ENCODE measurements at places on chromosomes 16 and 17. TPM values are rescaled to one million over a fixed set of nuclear protein-coding genes. Genes with fewer than 3 reads are reported as not detected.

DNA sequence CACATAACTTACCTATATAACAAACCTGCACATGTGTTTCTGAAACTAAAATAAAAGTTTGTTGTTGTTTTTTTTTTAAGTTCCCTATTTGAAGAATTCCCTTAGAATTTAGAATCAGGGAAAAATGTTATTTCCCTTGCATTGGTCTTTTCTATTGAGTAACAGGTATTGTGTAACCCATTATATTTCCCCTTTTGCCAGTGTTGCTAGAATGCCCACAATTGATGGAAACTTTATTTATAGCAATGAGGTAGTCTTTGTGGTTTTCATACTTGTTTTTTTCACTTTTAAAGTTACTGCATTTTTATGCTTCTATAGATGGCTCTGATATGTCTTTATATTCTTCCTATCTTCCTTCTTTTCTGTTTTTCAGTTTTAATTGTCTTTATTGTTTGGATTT lies 3.9 kb downstream of the NLRP1 start:
- no peak for DNase-seq

DNA sequence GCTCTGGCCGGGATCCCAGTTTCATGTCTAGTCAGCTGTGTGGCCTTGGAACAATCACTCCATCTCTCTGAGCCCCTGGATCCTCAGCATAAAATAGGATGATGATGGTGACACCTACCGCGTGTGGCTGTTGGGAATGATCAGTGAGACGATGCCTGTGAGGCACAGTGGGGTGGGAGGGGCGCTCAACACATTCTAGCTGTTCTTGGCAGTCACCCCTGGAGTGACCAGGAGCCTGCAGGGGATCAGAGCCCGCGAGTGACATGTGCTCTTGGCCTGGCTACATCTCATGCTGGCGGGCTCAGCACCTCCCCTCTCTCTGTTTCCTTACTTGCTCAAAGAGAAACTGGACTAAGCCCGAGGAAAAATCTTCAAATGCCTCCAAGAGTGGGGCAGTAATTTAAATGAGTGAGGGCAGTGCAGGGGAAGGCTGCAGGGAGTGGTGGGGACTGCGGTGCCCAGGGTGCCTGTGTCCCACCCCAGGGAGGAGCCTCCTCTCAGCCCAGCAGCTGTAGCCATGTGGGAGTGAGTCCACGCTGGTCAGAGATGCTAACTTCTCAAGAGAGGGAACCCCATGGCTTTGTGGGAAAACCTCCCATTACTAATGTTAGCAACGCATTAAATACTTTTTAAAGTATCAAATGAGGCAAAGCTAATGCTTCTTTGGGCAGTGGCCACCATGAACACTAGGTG lies 23.1 kb upstream of the DOK4 start:
- no peak for DNase-seq

- no peak for DNase-seq
Observed at GRCh38 chr16:20940871-20941635, 40.5 kb downstream of the LYRM1 start.

DNA sequence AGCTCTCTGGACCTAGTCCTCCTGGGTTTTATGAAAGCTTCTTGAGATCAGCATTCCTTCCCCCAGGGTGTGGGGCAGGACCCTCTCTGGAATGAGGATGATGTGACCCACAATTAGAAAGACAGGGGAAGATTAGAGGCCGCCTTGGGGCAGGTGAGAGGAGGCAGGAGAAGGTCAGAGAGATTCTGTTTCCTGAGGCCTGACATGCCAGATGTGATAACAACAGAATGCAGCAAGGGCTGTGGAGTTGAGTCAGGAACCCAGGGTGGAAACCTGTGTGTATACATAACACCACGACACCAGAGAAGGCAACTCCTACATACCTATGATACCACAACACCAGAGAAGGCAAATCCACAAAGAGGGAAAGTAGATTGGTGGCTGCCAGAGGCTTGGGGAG lies 5.4 kb upstream of the SLC5A10 start:
- no peak for DNase-seq

DNA sequence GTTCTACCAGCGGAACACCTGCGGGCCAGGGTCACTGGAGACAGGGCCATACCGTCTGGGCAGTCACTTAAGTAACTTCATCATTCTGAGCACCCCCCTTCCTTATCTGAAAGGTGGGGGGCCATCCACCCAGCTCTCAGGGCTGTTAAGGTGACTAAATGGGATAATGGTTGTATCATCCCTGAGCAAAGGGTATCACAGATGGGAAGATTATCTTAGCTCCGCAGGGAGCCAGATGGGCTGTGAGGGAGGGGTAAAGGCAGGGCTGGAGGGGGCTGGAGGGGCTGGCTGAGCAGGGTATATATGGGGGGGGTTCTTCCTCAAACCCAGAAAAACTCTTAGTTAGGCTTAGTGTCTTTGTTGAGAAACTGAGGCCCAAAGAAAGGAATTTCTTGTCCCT lies 2.9 kb upstream of the CACNA1G start:
- DNase-seq = no peak

GRCh38 chr16:11738742-11739544 lies 3.7 kb downstream of the TXNDC11 start:
- no peak for DNase-seq

DNA sequence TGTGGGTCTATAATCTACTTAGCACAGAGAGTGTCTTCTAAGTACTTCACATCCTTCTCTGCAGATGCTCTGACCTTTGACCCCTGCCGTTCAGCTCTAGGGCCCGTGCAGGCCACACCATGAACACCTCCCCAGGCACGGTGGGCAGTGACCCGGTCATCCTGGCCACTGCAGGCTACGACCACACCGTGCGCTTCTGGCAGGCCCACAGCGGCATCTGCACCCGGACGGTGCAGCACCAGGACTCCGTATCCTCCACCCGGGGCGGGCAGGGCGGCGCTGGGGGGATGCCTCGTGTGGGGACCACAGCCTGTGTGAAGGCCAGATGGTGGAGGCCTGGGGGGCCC lies 686 bp downstream of the MLST8 start:
- DNase-seq = no peak

- no peak for DNase-seq
Observed at GRCh38 chr17:80447790-80448189, 28.6 kb downstream of the NPTX1 start.

- DNase-seq = no peak
Observed at GRCh38 chr17:15981208-15981607, 18.3 kb downstream of the ZSWIM7 start.

DNA sequence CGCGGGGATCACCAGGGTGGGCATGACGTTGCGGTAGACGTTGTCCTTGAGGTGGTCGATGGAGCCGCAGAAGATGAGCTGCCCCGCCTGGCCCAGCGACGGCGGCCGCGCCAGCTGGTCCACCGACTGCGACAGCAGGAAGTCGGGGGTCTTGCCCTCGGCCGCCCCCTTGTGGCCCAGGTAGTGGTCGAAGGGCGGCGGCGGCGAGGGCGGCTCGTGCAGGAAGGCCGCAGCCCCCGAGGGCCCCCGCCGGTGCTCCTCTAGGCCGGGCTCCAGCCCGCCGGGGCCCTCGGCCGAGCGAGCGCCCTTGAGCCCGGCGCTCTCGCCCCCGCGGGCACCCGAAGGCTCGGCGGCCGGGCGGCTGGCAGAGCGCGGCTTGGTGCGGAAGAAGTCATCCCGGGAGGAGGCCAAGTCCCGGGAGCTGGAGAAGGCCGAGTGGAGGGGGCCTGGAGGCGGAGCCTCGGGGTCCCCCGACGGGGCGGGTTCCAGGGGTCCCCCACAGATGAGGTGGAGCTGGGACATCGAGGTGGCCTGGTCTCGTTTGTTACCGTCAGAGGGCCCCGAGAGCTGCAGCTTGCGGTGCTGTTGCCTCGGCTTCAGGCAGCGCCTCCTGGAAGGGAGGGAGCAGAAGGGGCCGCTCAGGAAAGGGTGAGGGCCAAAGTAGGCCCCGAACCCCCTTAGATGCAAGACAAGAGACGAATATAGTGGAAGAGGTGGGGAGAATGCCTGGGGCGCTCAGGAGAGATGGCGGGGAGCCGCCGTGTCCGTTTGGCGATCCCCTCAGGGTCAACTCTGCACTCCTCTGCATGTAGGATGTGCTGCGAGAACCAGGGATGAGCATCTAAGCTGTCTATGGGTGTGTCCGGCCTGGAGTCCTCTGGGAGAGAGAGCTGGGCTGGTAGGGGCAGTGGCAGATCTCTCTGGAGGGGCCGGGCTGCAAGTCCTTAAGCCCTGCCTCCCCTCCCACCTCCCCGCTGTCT lies 8.8 kb downstream of the FAM171A2 start:
- no peak for DNase-seq

DNA sequence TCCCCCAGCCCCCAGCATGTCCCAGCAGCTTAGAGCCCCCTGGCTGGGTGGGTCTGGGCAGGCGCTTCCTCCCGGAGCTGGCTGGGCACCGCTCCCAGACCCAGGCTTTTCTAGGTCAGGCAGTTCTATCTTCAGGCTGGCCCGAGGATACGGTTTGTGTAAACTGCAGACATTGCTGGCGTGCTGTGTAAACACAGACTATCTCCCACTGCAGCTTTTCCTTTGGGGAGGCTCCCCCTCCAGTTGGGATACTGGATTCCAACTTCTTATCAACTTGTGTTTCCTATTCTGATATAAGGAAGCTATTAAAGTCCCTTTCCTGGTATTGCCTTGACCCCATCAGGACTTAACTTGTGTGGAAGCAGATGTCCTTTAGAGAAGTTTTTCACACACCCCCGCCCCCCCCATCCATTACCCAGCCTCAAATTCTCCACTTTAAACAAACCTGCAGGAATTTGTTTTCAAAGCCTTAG lies 18.3 kb upstream of the GNA13 start:
- DNase-seq = no peak

GRCh38 chr17:81084680-81085419 lies 49.9 kb downstream of the BAIAP2 start:
- DNase-seq = no peak

DNA sequence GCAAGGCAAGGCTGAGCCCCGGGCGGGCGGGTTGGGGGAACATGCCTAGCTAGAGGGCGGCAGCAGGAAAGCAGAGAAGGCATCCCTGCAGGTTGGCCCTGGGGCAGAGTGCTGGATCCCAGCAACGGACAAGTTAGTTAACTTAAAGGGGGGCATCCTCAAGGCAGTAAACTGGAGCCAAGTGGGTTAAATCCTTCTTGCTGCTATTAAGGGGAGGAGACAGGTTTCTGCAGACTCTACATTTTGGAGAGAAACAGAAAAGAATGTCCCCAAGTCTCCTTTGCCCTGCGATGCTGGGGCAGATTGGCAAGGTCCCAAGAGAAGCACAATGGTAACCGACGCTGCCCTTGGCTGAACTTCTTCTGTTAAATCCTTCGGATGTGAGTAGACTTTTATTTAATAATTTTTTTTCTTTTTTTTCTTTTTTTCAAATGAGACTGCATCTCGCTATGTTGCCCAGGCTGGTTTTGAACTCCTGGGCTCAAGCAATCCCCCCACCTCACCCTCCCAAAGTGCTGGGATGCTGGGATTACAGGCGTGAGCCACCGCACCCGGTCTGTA lies 14.0 kb downstream of the ATP5PD start:
- DNase-seq = no peak

- no peak for DNase-seq
Observed at GRCh38 chr17:73308017-73308823, 3.6 kb downstream of the CDC42EP4 start.

- DNase-seq = no peak
Observed at GRCh38 chr17:36511216-36511615, 23.5 kb downstream of the MYO19 start.

- DNase-seq = no peak
Observed at GRCh38 chr16:13507530-13507929, 412.4 kb upstream of the ERCC4 start.

GRCh38 chr17:76753061-76753961 lies 15.4 kb downstream of the MFSD11 start:
- no peak for DNase-seq

GRCh38 chr17:42817866-42818265 lies 6.2 kb downstream of the BECN1 start:
- DNase-seq = no peak

GRCh38 chr17:63364944-63365343 lies 81.2 kb downstream of the CYB561 start:
- DNase-seq = no peak

GRCh38 chr17:73535746-73536145 lies 108.5 kb downstream of the SDK2 start:
- DNase-seq = no peak

- DNase-seq = peak; percentile 86
Observed at GRCh38 chr17:1487939-1488825, 4.3 kb downstream of the MYO1C start.

- no peak for DNase-seq
Observed at GRCh38 chr16:30524575-30525568, 1.5 kb downstream of the ZNF768 start.

DNA sequence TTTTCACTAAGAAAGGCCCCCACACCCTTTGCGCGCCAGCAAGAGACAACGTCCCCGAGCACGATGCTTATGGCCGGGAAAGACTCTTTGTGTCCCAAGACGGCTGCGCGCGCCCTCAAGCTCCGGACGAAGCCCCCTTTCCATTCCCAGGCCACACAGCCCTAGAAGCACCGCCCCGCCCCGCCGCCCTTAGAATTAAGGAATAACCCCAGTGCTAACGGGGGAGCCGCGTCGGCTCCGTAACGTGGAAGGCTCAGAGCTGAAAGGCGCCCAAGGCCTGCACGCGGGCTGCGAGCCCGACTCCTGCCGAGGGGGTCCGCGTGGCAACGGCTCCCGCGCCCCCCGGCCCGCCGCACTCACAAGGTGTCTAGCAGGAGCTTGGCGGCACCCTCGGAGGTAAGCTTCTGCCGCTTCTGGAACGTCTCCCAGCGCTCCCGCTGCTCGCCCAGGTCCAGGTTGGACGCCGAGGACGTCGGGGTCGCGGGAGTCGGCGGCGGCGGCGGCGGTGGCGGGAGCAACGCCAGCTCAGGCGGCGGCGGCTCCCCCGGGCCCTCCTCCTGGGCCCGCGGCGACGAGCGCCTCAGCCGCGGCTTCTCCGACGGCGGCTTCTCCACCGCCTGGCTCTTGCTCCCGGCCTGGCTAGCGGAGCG lies 477 bp downstream of the CENPV start:
- no peak for DNase-seq

DNA sequence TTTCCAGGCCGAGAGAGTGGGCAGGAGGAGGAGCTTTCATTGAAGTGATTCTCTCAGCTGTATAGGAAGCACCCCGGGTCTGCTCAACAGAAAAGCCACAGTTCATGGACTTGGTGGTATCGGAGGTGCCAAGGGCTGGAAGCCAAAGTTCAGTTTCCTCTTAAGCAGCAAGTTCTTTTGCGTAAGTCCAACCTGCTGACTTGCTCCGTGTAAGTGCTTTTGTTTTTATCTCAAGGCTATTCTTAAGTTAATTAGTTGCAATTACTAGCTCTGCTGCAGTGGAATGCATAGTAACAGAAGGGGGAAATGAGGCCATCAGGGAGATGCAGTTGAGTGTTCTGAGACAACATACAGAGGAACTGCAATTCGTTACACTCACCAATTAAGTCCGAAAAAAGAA lies 44.6 kb downstream of the SMIM36 start:
- no peak for DNase-seq

GINS3 gene
- 9.8 TPM for polyA plus RNA-seq

KRTAP4-3 gene
- polyA plus RNA-seq = not detected

PTX4 gene
- polyA plus RNA-seq = not detected

PPL gene
- 23.1 TPM for polyA plus RNA-seq

OTOA gene
- 0.06 TPM for polyA plus RNA-seq

MYBBP1A gene
- 34.6 TPM for polyA plus RNA-seq

FDXR gene
- polyA plus RNA-seq = 8.7 TPM

CD300LB gene
- polyA plus RNA-seq = 0.20 TPM

MPP3 gene
- polyA plus RNA-seq = 8.0 TPM

KRTAP17-1 gene
- 0.17 TPM for polyA plus RNA-seq

ENGASE gene
- 29.0 TPM for polyA plus RNA-seq

MMP15 gene
- polyA plus RNA-seq = 17.9 TPM

KRT32 gene
- polyA plus RNA-seq = not detected

KRT20 gene
- polyA plus RNA-seq = 0.19 TPM

MGRN1 gene
- polyA plus RNA-seq = 68.9 TPM

PRR35 gene
- 14.0 TPM for polyA plus RNA-seq

Data from renal cortex interstitium (tissue), 15 donors.